ENCODE measurements at places on chromosomes 11 and 22.

DNA sequence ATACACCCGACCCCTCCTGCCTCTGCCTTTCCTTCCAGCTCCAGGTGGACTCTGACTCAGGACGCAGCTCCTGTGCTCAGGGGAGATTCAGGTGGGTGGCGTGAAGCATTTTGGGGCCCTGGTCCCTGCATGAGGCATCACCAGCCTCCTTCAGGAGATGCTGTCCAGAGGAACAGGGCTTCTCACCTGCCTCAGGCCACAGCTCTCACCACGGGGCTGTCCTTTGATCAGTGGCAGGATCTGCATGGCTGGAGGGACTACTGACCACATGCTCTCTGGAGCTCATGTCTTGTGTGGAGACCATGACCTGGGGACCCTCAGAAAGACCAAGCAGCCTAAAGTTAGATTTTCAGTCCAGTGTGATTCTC, 58.8 kb downstream of the GGTLC2 start:
- DNase-seq = no peak

DNA sequence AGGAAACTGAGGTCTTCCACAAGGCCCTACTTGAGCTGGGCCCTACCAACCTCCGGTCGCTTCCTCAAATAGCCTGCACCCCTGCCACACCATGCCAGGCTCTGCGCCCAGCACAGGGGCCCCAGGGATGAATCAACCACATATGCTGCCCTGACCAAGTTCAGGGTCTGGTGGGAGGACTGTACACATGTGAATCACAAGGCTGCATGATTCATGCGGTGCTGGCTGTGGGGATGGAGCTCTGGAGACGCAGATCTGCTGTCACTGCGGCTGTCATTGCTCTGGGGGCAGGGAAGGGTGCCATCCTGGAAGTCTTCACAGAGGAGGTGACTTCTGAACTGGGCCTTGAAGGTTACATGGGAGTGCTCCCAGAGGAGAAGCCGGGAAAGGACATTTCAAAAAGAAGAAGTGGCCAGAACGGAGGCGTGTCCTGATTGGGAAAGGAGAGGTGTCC, 21.5 kb downstream of the CYTH4 start:
- DNase-seq = no peak

DNA sequence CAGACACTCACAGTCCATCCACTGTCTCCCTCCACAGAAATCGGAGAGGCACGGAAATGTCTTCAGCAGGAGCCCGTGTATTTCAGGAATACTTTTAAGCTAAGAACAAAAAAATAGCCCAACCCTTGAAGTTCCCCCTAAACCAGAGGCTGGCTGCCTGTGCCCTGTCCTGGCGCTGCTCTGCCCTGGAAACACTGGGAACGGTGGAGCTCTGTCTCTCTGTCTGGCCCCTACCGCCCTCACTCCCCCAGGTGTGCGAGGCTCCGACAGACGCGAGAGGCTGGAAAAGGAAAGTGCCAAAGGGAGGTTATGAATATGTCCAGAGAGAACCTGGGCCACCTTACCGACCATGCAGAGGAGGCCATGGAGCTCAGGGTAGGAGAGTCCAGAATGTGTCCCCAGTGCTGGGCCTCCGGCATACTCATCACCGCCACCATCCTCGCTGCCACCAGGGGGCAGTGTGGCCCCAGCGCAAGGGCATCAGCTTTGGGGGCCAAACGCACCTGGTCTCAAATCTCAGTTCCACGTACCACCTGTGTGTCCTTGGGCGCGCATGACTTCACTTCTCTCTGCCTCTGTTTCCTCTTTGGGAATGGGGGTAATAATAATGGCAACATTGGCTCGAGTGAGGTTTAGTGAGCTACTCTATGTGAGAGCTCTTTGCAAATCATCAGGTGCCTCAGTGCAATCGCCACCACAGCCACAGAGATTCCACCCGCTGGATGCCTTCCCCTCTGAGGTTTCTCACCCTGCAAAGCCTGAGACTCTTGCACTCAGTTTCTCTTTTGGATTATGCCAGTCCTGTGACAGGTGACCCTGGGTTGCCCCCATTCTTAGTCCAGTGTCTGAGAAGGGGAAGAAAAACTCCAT, 10.4 kb upstream of the SLCO2B1 start:
- peak; percentile 48 for DNase-seq

DNA sequence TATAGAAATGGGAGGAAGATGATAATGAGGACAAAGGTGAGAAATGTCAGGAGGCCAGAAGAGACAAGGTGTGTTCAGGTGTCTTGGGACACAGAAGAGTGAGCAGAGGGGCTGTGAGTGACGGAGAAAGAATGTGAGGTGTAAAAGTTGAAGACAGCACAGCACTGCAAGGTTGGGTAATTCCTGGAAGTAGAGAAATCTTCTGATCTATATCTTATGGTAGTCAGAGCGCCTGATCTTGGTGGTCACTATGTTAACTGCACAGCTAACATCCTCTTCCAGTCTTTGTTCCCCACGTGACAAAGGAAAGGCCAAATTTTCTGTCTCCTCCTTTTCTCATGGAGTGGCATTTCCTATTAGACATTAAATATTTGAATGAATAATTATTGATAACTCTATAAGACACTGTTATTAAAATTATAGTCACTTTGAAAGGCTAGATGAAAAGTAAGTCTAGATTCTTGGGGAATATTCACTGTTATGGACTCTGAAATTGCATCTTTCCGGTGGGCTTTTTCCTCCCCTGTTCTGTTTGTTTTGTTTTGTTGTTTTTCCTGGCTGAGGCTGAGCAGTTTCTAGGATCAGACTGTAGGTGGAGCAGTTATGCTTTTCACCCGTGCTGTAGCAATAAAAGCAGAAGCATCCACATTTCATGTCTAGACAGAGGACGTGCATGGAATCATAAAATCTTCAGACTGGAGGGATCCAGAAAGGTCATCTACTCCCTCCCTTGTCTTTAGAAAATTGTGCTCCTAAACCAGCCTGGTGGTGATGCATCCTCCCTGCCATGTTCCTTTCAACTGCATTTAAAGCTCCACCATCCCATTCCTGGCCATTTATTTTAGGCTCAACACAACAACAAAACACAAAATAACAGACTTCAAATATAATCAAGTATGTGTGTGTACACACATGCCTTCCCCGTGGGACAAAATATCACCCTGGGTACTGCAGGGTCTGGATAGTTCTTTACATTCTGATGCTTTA, 26.6 kb downstream of the SC5D start:
- DNase-seq = no peak

DNA sequence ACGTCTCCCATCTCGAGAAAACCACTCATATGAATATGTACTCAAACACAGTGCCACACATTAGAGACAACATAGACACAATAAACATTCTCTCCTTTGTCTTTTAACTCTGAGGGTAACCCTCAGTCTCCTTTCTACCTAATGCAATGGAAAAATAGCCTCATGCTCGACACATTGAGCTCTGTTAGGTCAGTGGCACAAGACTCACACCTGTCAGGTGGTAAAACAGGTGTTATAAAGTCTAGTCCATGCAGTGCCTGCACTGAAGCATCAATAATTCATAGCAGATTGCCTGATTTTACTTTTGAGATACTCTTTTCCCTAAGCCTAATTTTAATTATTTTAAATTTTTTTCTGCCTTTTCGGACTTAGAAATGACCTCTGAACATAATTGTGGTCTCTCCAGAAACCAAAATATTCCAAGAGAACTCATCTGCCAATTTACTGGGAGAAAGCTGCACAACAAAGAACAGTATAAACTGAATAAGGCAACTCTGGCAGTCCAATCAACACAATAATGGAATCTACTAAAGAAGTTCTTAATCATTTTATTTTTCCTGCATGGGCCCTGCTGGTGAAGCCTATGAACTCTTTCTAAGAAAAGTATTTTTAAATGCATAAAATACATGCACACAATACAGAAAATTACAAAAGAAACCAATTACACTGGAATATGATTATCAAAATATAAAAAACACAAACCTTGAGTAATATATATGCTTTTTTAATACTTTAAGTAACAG, 9.9 kb downstream of the RDX start:
- no peak for DNase-seq

GRCh38 chr11:55707029-55707428, 45.0 kb downstream of the OR4C6 start:
- no peak for DNase-seq

DNA sequence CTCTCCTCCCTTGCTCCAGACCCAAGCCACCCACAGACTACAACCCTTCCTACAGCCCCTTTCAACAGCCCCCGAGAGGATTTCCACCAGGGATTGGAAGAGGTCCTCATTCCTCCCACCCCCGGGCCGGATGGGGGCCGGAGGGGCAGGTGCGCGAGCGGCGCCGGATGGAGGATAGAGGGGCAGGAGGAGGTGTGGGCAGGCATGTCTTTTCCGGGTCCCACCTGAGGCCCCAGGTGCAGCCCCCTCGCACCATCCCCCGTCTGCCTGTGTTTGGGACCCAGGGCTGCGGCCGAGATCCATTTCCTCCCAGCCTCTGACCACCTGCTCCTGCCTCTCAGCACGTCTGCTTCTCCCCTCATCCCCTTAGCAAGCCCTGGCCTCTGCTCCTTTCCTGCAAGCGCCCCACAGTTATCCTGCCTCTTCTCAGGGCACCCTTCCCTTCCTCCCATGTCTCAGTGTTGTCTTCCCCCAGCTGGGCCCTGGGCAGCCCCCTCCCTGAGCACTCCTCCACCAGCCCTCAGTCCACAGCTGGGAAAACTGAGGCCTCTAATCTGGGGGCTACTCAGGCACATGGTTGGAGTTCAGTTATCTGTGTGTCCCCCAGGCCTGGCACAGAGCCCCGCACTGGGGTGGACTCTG, 19.3 kb upstream of the CBX7 start:
- DNase-seq = no peak

GRCh38 chr11:17543041-17543440, 1.2 kb downstream of the USH1C start:
- no peak for DNase-seq

GRCh38 chr22:43476341-43476740, 64.5 kb downstream of the MPPED1 start:
- no peak for DNase-seq

DNA sequence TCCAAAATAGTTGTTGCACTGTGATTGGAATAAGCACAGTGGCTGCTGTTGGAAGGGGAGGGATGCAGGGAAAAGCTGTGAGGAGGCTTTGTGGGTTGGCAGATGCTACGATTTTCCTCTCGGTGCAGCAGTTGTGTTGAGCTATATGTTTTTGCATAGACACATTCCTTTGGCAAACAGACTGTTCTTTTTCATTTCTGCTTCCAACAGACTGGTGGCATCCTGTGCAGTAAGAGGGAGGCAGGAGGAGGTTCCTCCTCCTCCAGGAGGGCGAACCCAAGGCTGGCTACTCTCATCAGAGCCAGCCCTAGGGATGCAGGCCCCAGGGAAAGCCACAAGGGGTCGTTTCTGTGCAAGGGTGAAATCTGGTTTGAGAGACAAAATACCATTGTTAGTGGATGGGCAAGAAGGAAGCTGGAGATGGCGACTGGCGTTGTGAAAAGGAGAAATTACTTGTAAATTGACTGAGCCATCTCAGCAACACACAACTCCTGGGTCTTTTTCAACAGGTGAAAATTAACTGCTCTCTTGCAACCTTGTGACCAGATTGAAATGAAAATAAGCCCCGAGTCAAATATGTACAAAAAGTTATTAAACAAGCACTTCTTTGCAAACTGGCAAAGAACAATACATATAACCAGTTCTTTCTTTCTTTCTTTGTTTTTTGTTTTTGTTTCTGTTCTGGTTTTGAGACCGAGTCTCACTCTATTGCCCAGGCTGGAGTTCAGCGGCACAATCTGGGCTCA, 26.5 kb upstream of the UBASH3B start:
- peak; percentile 30 for DNase-seq

DNA sequence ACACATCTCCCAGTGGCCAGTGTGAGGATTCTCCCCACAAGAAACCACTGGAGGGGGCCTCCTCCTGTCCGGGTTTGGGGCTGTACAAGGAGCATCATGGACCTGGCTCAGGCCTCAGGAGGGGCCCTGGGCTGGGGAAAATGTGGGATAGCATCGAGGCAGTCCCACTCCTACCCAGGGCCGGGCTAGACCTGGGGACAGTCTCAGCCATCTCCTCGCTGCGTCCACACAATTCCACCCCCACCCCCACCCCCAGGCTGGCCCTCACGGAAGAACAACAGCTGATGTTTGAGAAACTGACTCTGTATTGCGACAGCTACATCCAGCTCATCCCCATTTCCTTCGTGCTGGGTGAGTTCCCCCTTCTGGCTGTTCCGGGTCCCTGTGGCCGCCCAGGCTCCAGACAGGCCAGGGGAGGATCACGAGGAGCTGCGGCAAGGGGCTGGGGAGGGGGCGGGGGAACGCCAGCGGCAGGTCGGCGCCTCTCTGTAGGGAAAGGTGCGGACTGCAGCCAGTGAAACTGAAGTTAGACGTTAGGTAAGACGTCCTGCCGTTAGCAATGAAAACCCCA, 4.8 kb downstream of the BEST1 start:
- DNase-seq = no peak

- no peak for DNase-seq
These were observed 48.4 kb upstream of the POU2AF1 start for GRCh38 chr11:111427471-111427912.

GRCh38 chr11:69167916-69168691, 12.4 kb downstream of the SMIM38 start:
- DNase-seq = no peak

DNA sequence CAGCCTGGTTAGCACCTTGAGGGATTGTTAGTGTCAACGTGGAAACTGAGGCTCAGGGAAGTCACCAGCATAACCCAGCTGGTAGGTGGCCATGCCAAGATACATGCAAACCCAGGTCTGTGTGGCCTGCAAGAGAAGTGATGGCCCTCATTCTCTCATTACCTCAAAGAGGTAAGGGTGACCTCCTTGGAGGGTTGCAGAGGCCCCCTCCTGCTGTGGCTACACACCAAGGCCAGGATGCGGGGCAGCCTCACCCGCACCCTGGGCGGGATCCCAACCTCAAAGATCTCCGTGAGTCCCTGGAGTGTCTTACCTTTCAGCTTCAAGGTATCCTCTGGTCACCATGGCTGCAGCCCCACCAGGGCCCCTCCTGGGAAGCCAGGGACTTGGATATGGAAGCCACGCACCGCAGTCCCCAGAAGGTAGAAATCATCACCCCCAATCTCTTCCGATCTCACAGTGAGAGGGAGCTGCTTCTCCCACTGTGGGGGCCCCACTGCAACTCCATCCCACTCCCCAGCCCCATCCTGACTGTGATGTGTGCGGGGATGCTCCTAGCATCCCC, 95.4 kb downstream of the MORC2 start:
- no peak for DNase-seq

GRCh38 chr11:35029979-35030682, 108.8 kb upstream of the CD44 start:
- DNase-seq = no peak

- no peak for DNase-seq
These were observed 32.6 kb downstream of the WNT11 start for GRCh38 chr11:76173663-76174062.

- no peak for DNase-seq
These were observed 311.4 kb downstream of the DYNC2H1 start for GRCh38 chr11:103420593-103420992.

DNA sequence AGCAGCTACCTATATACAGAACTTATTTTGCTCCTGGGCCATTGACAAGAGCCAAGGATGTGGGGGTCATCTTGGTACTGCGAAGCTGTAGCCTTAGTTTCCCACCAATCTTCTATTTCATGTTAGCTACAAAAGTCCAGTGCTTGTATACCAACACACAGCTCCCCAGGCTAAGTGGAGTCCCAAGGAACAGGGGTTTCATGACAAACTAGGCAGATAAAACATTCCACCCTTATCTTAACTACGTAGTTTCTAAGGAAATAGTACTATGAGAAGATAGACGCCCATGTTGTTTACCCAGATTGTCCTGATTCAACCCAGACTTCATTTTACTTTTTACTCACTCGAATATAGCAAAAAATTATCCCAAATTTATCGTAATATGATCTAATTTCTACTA, 218.5 kb downstream of the DYNC2H1 start:
- no peak for DNase-seq

GRCh38 chr11:3834664-3835461, 5.9 kb downstream of the RHOG start:
- no peak for DNase-seq

Data from stimulated activated CD4-positive, alpha-beta T cell treated with anti-CD3 and anti-CD28 coated beads, Interleukin-1b, Interleukin-23, amount 100 ng/mL, for 1 hour (primary cell).